ENCODE measurements at places on chromosomes 13 and 19. TPM values are rescaled to one million over a fixed set of nuclear protein-coding genes. Genes with fewer than 3 reads are reported as not detected.

DNA sequence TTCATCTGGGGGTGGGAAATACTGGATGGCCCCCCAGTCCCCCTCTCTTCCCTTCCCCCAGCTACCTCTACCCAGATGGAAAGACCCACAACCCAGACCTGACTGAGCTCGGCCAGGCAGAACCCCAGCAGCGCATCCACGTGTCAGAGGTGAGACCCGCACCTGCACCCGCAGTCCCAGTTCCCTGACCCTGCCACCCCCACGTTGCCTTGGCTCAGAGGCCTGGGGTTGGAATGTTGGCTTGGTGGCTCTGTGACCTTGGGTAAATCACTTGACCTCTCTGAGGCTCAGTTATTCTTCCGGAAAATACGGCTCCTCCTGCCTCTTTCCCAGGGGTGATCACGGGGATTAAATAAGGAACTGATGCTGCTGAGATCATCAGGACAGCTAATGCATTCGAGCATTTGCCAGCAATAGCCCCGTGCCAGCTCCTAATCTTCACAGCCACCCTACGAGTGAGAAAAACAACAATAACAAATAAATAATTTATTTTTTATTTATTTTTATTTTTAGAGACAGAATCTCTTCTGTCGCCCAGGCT is 12.3 kb downstream of the CBLC start:
- no peak for DNase-seq

- no peak for DNase-seq
These were observed 48.8 kb upstream of the RAP2A start for GRCh38 chr13:97385146-97385545.

DNA sequence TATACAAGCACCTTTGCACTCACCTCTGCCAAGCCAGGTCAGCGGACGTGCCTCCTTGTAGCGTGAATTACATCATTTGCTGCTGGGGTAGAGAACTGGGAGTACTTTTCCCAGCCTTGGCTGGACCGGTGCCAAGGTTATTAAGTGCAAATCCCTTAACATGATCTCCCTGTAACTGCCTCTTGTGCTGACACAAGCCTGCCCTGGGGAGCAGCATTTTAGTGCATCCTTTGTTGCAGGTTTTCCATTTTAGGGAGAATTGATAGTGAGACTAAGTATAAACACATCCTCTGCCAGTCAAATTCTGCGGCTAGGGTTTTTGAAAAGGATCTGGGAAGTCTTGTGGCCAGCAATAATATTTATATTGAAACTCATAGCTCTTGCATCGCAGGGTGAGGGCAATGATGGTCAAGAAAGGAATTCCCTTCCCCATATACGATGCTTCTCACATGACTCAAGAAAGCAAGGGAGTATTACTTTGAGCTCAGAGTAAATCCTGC is 32.7 kb upstream of the DCLK1 start:
- no peak for DNase-seq

GRCh38 chr13:101985321-101985720 is 416.5 kb downstream of the FGF14 start:
- DNase-seq, result no peak

DNA sequence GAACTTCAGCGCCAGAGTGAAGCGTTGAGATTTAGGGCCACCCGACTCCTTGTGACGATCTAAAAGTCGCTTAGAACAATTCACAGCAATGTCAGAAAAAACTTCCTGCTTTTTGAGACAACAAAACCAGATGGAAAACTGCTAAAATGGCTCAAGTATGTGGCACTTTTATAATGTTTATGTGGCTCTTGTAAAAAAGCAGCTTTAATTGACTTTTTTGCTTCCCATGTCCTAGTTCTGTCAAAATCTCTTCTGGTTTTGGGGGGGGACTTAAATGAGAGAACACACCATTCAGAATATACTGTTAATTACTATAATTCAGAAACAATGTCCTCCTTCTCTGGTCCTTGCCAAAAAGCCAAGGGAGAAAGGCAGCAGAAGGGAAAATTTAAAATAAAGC is 154.7 kb upstream of the LSM14A start:
- DNase-seq, result no peak

C19orf85 gene
- not detected for polyA plus RNA-seq

THSD1 gene
- 2.3 TPM for polyA plus RNA-seq

SARS2 gene
- polyA plus RNA-seq, result 25.6 TPM

DNAAF3 gene
- polyA plus RNA-seq, result 0.45 TPM
